ENCODE measurements at places on chromosomes 7 and 10.

DNA sequence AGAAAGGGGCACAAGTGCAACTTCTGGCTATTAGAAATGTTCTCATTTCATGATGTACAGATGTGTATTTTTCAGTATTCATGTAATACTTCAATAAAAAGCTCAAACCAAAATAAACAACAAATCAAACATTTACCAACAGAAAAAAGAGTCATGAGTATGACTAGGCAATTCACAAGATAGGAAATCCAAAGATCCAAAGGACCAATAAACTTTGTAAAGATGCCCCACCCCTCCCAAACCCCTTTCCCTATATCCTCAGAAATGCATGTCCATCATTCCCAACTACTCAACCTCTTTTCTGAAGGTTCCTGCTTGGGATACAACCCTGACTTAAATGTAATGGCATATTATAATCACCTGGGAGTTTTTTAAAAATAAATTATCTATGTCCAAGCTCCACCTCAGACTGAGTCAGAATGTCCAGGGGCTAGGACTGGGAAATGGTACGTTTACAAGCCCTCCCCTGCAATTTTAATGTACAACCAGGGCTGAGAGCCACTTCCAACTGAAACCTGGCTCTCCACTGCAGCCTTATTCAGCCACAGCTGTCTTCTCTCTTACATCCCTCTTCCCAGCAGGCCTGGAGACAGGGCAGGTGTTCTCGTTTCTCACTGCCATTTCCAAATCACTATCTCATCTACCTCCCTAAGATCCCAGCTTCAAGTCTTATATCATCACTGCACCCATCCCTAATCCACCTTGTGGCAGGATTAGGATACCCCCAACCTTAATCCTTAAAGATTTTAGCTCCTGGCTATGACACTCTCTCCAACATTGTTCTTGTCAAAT is 36.5 kb downstream of the COA1 start:
- DNase-seq, result no peak

- DNase-seq, result no peak
These were observed 1.5 kb downstream of the ADGRA1 start for GRCh38 chr10:133088956-133089800.

GRCh38 chr10:63480237-63480636 is 14.5 kb upstream of the JMJD1C start:
- DNase-seq, result no peak

DNA sequence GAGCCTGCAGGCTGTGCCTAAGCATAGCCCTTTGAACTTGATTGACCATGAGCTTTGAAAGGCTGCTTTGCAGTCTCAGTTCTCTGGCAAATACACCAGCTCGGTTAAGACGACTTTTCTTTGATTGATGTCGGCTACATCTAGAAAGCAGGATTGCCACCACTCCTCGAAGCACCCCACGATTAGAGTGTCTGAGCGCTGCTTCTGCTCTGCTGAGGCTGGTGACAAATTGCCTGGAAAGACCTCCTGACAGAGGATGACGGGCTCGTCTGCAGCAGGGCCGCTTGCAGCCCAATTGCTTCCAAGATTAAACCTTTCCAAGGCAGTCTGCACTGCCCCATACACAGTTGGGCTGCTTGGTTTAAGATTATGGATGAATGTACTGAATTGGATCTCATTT is 182.0 kb downstream of the CUX1 start:
- no peak for DNase-seq

DNA sequence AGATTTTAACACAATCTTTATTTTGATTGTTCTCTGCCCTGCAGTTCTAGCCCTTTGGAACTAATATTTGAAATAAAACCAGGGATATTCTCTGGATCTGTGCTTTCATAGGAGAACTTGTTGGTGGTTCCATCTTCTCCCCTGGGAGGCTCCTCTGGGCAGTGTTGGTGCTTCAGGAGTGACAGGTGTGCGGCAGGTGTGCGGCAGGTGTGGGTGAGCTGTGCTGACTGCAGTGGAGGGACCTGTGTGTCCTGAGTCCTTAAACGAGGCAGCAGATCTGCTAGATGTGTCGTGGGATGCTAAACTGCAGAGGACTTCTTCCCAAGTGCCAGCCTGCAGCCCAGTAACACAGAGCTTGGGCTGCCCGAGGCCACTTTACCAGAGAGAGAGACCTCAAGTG is 98.4 kb downstream of the LYZL1 start:
- DNase-seq, result no peak

GRCh38 chr10:8616166-8616565 is 561.7 kb downstream of the GATA3 start:
- no peak for DNase-seq

DNA sequence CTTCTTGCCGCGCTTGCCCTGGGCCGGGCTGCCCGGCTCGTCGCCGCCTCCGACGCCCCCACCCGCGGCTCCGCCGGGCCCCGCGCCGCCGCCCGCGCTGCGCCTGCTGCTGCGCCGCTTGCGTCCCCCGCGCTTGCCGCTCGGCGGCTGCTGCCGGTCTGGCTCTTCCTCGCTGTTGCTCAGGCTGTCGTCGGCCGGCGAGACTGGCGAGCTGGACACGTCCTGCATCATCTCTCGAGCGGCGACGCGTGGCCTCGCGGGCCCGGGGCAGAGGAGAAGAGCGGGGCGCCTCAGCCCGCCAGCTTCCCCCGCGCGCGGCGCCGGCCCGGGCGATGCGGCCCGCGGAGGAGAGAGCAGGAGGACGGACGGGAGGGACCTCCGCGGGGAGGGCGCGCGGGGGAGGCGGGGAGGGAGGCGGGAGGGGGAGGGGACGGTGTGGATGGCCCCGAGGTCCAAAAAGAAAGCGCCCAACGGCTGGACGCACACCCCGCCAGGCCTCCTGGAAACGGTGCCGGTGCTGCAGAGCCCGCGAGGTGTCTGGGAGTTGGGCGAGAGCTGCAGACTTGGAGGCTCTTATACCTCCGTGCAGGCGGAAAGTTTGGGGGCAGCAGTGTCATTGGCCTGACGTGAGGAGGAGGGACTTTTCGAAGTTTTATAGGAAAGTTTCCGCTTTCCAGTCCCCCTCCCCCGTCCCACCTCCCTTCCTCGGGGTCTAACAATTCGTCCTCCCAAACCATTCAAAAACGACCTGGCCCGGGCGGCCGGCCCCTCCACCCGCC is at the start of gene TWIST1:
TWIST1 (minus strand) TSS at position 546 of the 779 bp plus-strand sequence; CDS start at position 231, 315 bp downstream.
- DNase-seq, result no peak

DNA sequence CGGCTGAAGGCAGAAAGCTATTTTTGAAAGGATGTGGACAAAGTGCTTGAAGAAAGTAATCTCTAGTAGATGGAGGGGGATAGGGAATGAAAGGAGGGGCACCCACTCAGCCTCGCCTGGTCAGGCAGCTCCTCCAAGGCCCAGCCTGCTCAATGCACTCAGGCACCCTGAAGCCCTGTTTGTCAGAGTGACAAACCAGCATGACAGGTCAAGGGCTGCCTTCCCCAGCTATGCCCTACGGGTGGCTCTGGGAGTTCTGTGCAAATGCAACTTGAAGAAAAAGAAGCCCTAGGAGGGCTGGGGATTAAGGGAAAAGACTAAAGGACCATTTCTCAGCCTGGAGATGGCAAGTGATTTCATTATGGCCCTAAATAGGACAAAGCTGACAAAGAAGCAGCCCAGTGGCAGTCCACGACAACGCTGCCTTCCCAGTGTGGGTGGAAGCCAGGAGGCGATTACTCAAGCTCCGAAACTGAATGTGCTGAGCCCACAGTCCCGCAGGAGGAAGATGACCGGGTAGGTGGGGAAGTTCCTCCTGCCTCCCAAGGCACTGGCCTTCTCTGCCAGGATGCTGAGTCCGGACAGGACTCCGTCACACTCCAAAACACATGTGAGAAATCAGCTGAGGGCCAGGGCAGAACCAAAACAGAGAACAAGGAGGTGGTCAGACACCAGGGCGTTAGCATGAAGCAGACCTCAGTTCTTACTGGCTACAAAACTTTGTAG is 16.3 kb downstream of the LIPA start:
- no peak for DNase-seq

GRCh38 chr7:142835487-142835886 is 19.4 kb upstream of the EPHB6 start:
- DNase-seq, result no peak

DNA sequence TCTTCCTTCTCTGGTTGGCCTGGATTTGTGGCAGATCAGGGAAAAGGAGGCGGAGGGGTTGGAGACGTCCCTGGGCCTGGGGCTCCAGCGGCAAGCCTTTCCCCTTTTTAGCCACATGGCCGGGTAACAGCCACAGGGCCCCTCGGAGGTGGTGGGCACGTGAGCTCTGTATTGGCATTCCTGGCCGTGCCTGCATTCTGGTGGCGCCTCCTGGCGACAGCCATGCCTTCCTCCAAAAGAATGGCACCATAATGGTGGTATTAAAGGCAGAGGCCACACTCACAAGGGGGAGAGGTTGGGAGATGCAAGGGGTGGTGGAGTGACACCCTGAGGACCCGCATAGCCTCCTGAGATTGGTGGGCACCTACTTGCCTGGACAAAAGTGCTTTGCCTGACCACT is 3.0 kb upstream of the AQP1 start:
- DNase-seq, result no peak

Data from epithelial cell of prostate (primary cell).